ENCODE measurements at places on chromosomes 7 and 10.
A peak's percentile ranks its signal among the peaks of the same experiment; 100 is the strongest.

- no peak for DNase-seq
These were observed 1.8 kb downstream of the CLIP2 start for GRCh38 chr7:74290981-74291441.

- no peak for DNase-seq
These were observed 9.0 kb upstream of the TBXAS1 start for GRCh38 chr7:139820089-139820488.

- DNase-seq, result peak; percentile 16
These were observed 87.4 kb downstream of the BUB3 start for GRCh38 chr10:123241391-123242141.

DNA sequence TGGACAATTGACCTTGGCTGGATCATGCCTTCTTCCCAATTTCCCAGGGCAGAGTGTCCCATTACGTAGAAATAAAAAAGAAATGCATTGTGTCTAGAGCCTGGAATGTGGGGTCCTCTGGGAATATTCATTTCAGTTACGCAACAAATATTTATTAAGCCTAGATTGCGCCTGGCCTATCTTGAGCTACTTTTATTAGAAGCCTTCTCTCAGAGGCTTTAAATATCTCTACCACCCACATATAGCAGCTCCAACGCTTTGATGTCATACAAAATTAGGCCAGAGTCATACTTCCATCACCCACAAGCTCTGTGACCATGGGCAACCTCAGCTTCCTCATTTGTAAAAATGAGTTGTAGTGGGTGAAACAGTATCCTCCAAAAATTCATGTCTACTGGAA is 24.9 kb upstream of the CARD11 start:
- peak; percentile 41 for DNase-seq

DNA sequence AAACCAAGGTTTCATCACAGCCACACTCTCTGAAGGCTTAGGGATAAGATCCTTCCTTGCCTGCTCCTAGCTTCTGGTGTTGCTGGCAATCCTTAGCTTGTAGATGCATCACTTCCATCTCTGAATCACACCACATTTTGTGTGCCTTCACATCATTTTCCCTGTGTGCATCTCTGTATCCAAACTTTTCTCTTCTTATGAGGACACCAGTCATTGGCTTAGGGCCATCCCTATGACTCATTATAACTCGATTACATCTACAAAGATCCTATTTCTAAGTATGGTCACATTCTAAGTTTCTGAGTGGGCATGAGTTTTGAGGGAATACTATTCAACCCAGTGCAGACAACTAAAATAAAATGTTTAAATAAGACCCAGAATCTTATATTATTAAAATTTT is 121.7 kb downstream of the C7orf25 start:
- no peak for DNase-seq

- no peak for DNase-seq
These were observed 4.0 kb downstream of the SKAP2 start for GRCh38 chr7:26860361-26860760.

GRCh38 chr10:121380211-121380610 is 218.0 kb downstream of the FGFR2 start:
- DNase-seq, result no peak

- DNase-seq, result no peak
These were observed 115.5 kb downstream of the RTKN2 start for GRCh38 chr10:62153191-62153590.

GRCh38 chr7:80182630-80183276 is 48.1 kb downstream of the GNAI1 start:
- DNase-seq, result no peak

DNA sequence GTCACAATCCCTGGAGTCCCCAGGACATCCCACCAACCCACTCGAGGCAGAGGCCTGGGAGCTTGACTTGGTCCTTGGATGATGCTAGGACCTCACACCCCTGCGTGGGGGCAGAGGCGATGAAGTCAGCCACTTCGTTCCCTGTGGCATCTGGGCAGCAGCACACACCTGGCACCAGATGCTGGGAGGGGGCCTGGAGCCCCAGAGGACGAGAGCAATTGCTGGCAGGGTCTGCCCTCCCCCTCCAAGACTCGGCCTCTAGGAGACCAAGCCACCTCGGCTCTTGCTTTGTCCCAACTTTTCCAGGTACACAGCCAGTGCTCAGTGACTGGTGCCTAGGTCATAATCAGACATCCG is 39.1 kb downstream of the DPYSL4 start:
- DNase-seq, result no peak

DNA sequence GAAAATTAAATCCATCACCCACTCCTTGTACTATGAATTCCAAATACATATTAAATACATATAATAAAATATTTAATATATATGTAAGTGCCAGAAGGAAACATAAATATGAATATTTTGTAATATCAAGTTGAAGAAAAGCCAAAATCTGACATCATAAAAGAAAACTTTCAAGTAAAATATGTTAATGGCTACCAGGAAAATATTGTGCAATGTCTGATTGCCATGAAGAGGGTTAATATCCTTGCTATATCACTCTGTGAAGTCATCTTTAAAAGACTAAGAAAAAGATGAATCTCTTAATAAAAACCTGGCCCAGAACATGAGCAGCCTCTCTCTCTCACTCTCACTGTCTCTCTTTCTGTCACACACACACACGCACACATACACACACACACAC is 130.2 kb downstream of the EGFR start:
- no peak for DNase-seq

DNA sequence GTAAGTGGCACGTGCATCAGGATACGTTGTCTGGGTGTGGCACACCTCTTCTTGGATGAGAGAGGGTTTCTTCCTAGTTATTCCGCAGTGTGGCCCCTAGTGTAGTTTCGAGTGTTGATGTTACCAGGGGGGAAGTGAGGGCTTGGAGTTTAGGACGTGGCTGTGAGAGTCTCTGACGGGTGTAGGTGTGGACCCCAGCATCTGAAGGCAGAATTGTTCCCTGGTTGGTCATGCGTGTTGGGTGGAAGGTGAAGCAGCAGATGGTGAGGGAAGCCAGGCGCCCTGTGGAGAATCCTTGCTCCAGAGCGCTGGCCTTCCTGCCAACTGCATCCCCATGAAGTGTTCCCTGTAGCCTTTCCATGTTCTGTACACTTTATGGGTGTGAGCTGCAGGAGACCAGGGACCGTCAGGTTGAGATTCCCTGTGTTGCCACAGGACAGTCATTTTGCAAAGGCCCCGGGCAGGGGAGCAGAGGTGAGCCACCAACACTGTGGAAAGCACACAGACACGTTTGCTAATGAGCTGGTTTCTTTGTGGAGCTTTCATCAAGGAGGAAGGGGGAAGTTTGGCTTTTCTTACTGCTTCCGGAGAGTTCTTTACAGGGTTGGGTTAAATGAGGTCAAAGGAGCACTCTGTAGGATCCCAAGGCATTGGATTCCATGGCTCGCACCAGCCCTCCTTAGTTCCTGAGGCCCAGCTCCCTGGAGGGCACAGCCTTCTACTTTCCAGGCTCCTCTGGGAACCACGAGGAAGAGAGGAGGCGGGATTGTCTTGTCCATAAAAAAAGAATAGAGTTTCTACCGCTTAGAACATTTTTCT is 32.0 kb downstream of the TSPAN14 start:
- DNase-seq, result no peak

Measured in germinal center (tissue), 1 donor.